ENCODE measurements at places on chromosomes 5 and 9. TPM values are rescaled to one million over a fixed set of nuclear protein-coding genes. Genes with fewer than 3 reads are reported as not detected.

IL4 gene
- total RNA-seq = not detected

DNA sequence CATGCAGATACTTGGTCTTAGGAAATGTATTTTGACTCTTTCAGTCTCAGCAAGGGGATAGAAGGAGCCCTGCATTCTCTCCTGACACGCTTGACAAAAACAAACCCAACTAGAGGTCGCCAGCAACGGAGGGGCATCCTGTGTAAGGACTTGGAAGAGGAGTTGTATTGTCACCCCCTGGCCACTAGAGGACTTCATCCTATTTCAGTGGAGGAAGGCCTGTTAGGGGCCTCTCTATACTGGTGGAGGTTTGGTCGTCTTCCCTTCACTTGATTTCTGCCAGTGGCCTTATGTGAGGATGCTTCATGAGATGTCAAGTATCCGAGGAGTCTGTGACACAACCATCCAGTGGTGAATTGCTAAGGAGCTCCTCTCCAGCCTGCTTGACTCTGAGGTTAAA lies 122.8 kb upstream of the STC2 start:
- DNase-seq = no peak

BHMT2 gene
- not detected for total RNA-seq

GDA gene
- not detected for total RNA-seq

DNA sequence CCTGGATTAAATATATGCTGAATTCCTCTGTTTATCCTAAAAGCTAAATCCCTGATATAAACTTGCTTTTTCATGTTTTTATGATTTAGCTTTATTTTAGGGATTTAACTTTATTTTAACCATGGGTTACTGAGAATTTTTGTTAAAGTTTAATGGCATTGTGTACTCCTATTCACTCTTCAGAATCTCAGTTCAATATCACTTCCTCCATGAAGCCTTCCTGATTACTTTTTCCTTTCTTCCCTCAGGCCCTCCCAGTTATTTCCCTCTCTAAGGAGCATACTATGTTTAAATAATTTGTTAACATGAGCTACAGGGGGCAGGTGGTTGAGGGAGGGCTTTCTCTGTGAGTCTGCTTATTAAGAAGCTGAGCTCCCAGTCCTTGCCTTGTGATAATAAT lies 149.9 kb downstream of the MTX3 start:
- no peak for DNase-seq

DNA sequence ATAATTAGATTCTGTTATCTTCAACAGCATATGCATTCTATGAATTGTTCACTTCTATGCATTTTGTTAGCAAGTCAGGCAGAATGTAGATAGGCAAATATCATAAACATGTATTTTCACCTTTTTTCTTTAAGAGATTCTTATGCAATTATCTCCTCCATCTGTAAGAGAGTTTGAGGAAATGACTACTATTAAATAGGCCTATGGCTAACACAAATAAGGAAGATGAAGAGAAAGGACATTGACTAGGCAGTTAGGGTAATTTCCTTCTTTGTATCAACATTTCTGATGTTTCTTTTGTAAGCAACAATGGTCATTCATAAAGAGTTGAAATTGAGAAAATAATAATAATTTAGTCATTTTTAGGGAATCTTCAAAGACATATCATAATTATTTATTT lies 145.2 kb upstream of the CDH12 start:
- DNase-seq = no peak

GRCh38 chr9:128733256-128733655 lies 9.3 kb upstream of the ZDHHC12 start:
- DNase-seq = peak; percentile 71

DNA sequence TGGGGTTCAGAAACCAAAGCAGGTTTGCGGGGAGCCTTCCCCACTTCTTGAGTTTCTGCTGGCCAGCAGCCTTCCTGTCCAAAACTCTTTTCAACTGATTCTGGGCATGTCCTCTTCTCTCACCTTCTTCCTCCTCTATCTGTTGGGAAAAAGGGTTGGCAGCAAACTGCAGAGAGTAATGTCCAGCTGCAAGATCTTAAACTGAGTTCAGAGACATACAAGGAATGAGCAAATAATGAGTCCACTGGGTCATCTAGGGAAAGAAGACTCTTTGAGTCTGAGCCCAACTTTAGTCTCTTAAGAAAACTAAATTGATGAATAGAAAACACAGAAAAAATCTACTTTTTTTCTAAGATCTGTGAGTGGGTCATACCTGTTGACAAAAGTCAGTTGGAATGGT lies 16.5 kb downstream of the ANKDD1B start:
- no peak for DNase-seq

DMRT3 gene
- total RNA-seq = not detected

DNA sequence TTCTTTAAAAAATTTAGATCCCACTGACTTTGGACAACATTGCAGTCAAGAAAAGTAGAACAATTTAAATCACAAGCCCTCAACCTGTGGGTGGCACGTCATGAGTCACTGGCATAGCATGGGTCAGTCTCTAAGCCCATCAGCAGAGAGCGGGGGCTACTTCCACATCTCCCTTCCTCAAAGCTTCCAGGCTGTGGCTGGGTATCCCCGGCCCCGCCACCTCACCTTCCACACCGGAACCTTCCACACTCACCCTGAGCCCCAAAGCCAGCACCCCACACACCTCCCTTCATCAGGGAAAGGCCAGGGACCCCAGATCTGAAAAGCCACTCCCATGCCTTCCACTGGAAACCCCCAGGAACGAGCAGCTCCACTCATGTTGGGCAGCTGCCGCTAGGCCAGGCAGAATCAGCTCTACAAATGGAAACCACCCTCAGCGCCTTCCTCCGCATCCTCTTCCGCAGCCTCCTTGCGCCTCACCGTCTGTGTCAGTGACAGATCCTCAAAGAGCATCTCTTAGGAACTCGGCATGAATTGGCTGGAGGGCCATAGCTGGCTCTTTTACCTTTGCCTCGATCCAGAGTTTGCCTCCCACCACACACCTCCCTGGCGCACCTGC lies 156.5 kb downstream of the ERCC6L2 start:
- DNase-seq = no peak

DNA sequence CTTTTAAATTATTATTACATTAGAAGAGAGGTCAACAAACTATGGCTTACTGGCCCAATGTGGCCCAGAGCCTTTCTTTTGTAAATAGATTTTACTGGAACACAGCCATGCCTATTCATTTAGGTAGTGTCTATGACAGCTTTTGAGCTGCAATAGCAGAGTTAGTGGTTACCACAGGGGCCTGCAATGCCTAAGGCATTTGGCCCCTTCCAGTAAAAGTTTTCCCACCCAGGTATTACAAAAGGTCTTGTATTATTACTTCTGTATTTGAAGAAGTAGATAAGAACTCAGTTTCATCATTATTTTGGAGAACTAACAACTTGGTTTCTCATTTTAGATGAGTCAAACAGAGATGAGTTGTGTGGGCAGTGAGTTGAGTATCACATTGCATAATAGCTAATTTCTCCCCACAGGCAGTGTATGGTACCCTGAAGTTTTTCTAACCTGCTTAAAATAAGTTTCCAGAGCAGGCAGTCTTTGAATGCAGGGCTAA lies 9.5 kb downstream of the MTRR start:
- peak; percentile 72 for DNase-seq

MCIDAS gene
- not detected for total RNA-seq

GRCh38 chr5:141704782-141705297 lies 22.8 kb upstream of the ARAP3 start:
- DNase-seq = no peak

DNA sequence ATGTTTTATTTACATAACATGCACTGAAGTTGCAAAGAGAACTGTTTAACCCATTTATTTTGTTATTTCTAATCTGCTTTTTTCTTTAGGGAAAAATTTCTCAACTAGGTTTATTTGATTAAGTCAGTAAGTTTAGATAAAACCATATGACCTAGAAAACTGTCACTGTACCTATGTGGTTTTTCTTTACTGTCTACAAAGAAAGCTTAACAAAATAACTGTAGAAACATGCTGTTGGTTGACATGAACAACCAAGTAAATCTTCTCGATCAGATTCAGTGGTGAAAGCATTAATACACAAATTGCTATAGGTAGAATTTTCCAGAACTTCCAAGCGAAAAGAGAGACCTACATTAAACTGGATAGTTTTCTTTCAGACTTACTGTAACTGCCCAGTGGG lies 137.4 kb downstream of the PCSK5 start:
- no peak for DNase-seq

DNA sequence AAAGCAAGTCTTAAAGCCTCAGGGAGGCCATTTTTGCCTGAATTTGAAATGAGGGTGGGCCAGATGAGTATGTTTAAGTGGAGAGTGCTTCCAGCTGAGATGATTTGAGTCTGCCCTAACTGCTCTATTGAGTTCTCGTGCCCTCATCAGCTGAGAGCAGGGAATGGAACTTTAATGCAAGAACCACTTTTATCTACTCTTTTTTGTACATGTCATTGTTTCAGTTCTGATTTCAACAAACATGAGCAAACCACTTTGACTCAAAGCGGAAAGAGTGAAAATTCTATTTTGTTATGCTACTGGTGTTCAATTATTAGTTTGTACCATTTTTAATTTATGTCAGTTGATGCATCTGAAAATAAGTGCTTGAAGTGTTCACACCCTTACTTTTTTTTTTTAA lies 35.8 kb downstream of the DCAF10 start:
- no peak for DNase-seq

EGFL7 gene
- 15.5 TPM for total RNA-seq

- DNase-seq = no peak
These were observed 2.0 kb upstream of the NINJ1 start for GRCh38 chr9:93136011-93136440.

GRCh38 chr5:147051193-147051592 lies 172.6 kb upstream of the PPP2R2B start:
- peak; percentile 76 for DNase-seq

HACD4 gene
- 2.1 TPM for total RNA-seq

PCDHA11 gene
- total RNA-seq = 5.8 TPM

DNA sequence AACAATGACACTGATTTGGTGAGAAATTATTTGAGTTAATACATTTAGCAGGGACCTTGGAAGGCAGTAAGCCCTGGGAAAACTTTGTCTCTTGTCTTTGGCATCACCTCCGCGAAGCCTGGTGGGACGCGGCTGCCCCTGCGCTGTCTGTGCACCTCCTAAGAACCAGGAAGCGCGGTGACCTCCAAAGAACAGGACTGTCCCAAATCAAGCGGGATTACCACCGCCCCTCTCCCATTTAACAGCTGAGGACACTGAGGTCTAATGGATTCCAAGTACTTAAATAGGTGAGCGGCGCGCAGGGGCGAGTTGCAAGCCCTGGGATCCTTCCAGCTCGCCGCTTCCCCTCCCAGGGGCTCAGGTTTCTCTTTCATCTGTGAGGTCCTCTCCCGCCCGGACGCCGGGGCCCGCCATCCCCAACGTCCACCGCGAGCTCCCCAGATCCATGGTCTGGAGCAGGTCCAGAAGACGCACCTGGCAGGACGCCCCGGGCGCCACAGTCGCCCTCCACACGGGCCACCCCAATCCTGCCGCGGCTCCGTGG lies 432 bp downstream of the STARD4 start:
- DNase-seq = peak; percentile 41

FGFR4 gene
- 4.8 TPM for total RNA-seq

DNA sequence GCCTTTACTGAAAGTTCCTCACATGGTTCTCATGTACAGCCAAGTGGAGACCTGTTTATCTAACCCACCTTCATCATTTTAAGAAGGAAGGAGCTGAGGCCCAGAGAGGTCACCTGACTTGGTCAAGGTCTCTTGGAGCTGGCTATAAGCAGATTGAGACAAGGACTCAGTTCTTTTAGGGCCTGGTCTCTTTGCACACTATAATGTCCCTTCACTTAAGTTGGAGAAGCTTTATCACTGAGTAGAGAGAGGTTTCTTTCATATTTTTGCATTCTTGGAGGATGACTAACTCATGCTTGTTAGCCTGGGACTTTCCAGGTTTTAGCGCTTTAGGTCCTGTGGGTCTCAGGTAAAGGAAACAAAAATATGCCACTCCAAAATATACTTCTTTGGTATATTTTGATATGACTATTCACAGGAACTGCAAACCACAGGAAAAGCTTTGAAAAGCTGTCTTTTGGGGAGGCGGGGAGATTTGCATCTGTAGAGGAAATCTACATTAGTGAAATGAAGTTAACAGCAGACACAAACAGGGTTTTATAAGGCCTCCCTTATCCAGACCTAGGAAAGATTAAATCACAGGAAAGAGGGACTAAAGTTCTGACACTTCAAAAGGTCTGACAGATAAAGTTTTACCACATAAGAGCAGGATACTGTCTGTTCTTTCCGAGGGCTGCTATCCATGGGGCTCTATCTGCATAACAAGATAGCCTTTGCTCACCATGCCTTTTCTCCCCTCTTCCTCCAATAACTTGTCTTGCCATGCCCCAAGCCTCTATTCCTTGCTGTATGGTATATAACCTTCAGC lies 95.8 kb upstream of the ANKRD55 start:
- DNase-seq = peak; percentile 71

DNA sequence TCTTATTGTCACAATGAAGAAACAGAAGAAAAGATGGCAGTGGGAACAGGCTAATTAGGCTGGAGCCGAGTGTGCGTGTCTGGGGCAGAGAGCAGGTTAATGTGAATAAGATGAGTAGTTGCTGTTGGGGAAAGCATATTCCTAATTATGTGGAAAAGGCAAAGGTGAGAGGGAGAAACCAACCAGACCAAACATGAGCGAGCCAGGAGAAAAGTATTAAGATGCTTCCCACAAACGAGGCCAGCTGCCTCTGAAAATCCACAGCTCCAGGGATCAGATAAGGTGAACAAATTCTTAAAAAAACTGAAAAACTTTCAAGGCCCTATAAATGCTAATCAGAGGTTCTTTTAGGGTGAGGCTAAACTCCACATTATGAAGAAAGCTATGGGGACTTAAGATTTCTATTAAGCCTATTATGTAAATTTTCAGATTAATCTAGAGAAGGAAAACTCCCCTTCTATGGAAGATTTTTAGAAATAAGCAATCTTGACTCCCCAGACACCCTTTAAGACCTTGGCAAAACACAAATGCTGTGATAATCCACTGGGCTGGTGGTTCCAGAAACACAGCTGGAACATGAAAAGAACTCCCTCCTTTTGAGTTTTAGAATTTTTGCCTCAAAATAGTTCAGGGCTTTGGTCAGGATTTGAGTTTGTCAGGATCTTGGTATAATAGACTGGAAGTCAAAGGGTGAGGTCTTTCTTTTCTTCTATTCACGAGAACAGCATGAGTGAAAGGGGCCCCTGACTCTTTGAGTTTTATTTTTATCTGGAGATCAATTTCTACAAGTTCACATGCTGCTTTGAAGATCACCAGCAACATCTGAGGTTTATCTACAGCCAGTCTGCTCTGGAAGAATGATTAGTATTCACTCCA lies 238.1 kb downstream of the SPOCK1 start:
- DNase-seq = no peak

ACOT12 gene
- total RNA-seq = not detected

- no peak for DNase-seq
These were observed 148.3 kb upstream of the SLC24A2 start for GRCh38 chr9:19937121-19937520.

DNA sequence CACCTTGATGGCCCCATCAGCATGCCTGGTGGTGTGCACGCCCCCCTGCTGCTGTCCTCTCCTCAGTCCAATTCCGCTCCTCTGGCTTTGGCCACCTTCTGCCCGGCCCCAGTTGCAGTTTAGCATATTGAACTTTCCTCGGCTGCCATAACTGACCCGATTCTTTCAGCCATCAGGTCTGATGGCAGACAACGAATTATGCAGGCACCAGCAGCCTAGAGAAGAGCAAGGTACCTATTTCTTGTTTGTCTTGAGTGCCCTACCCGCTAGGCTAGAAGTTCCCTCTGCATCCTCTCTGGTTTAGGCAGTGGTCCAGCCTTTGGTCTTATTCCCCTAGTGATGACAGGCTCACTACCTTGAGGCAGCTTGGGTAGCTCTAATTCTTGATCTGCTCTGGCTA lies 43.0 kb upstream of the SLC25A51 start:
- DNase-seq = no peak

Data from astrocyte (in vitro differentiated cells and primary cell).